ENCODE measurements at places on chromosomes 6 and 20. TPM values are rescaled to one million over a fixed set of nuclear protein-coding genes. Genes with fewer than 3 reads are reported as not detected.

DNA sequence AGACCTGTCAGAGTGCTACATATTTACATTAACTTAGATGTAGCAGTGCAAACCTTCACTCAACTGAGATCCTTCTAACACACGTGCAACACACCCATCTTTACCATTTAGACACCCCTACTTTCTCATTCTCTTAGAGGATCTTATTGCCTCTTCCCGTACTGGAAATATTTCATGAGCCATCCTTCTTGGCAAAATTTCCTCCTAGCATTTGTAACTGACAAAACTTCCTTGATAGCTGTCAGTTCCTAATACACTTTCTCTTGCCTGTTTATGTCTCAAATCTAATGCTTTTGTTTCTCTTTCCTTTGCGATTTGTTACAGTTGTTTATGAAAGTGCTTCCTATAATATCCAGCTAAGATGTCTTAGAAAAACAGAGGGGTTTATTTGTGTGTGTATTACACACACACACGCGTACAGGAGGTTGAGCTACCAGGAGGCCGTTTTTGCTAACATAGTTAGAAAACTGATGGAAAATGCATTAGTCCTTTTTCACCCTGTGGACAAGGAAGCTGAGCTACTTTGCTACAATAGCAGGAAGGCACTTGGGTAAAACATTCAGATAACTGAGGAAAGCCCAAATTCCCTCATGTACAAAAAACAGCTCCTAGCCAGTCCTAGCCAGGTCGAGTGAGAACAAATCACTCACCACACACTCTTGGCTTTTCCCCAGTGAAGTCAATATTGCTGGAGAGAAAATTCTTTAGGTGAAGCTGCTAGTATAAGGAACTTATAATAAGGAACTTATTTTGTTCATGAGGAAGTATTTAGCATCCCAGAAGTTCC, 153.6 kb downstream of the NFATC2 start:
- peaks cover 43% of the 10 kb centered on the region for H3K4me1 ChIP-seq
- DNase-seq = no peak
- no peaks in the 10 kb centered on the region for H3K27me3 ChIP-seq
- H3K36me3 ChIP-seq = no peaks in the 10 kb centered on the region
- H3K4me3 ChIP-seq = no peak overlapping the region

DNA sequence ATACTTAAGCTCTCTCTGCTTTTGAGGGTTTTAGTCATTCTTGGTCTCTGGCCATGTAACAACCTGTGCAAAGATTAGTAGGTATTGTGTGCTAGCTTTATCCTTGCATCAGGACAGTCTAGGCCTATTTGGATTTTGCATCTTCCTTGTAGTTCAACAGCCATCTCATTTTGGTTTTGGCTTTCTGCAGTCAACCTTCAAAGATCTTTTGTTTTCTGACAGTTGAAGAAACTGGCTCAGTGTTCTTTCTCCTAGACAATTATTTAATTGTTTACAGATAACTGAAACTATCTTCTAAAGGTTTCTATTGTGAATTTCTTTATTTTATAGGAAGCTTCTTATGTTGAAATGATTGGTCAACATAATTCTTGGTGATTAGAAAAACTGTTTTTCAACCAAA, 307.5 kb downstream of the CDKAL1 start:
- no peak overlapping the region for H3K27ac ChIP-seq
- no peaks in the 10 kb centered on the region for H3K36me3 ChIP-seq
- no peak for DNase-seq
- H3K4me3 ChIP-seq = no peak overlapping the region
- H3K4me1 ChIP-seq = no peaks in the 10 kb centered on the region

GRCh38 chr20:32972181-32973076, 31.8 kb downstream of the SUN5 start:
- no peak overlapping the region for H3K4me3 ChIP-seq
- H3K27me3 ChIP-seq = no peaks in the 10 kb centered on the region
- no peak for DNase-seq
- H3K27ac ChIP-seq = no peak overlapping the region

DNA sequence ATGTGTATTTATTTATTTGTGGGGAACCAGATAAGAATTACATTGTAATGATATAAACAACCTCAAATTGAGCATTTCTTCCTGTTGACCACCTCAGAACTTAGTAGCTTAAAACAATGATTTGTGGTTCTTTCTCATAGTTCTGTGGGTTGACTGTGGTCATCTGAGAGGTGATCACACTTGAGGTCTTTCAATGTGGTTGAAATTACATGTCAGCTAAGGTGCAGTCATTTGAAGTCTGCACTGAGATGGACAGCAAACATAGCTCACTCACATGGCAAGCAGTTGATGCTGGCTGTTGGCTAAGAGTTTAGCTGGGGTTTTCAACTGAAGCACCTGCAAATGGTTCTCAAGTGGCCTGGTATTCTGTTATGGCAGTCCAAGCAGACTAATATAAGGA, 436.7 kb upstream of the MAP3K7 start:
- no peak overlapping the region for H3K4me3 ChIP-seq
- no peaks in the 10 kb centered on the region for H3K36me3 ChIP-seq
- no peaks in the 10 kb centered on the region for H3K27me3 ChIP-seq
- H3K27ac ChIP-seq = no peak overlapping the region
- DNase-seq = no peak

DNA sequence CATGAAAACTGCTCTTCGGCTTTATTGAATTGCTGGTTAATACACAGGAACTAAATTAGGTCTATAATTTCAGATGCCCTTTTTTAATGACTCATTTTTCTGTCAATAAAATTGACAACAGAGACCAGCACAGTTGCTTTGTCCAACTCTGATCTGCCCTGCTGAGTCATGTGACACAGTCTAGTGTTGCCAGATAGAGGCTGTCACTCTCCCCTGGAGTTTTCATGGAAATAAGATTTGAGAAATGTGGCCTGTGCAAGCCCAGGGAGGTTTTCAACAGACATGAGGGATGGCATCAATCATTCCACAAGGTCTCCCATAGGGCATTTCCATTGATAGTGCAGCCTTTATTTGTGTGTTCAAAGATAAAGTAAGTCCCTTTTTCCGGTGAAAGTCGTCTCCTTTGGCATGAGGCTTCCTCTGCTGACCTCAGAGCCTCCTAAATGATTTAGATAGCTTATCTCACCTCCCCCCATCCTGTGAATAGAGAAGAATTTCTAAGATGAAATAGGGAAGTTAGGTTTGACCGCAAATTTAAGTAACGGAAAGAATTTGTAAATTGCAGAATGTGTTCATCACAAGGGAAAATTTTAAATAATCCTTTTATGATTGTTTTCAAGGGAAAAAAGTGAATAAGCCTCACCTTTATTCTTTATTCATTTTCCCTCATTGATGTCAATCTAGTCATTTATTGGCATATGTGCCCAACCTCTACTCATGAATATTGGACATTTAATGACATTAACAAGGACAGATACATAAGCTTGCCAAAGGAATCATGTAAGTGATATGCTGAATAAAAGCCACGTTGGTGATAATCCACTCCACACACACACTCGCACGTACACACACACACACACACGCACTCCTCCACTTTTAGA, 277.7 kb downstream of the ADGB start:
- DNase-seq = no peak
- H3K27me3 ChIP-seq = no peaks in the 10 kb centered on the region
- H3K4me1 ChIP-seq = peaks cover 3% of the 10 kb centered on the region

The POU5F1 gene
- total RNA-seq = not detected

Measured in gastrocnemius medialis (tissue), 4 donors.